Adipocyte (in vitro differentiated cells): ENCODE measurements at places on chromosomes 6 and 20.

GRCh38 chr6:108417027-108417426 is 122.2 kb downstream of the AFG1L start:
- DNase-seq: no peak

DNA sequence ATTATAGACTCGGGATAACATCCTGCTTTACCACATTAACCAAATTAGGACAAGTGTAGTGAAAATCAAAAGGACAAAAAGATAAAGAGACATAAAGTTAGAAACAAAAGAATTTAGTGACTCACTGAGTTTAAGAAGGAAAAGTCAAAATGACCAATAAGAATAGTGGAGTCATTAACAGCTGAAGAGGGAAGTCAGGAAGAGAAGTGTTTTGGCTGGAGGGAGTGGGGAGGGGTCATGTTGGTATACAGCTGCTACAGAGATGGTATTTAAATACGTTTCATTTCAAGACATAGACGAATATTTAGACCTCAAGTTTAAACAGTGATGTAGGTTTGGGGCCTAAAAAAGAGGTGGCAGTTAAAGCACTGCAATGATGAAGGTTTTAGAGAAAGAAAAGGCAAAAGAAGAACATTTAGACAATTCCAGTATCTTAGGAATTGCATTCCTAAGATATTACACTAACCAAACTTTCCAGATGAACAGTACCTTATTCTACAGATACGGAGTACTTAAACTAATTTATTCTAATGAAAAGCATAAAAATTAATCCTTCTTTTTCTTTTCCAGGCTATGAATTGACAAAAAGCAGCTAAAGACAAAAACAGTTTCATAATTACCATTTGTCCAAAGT is 10.6 kb downstream of the FKBP5 start:
- DNase-seq: no peak

- DNase-seq: peak; percentile 19
Measured at GRCh38 chr20:1907586-1907985, 12.4 kb downstream of the SIRPA start.

- peak; percentile 12 for DNase-seq
Measured at GRCh38 chr6:143529095-143529494, 17.6 kb upstream of the FUCA2 start.

- no peak for DNase-seq
Measured at GRCh38 chr20:60238992-60239660, 280.9 kb downstream of the CDH26 start.

- peak; percentile 11 for DNase-seq
Measured at GRCh38 chr20:9977629-9978028, 57.2 kb upstream of the ANKEF1 start.

GRCh38 chr6:116328528-116328903 is 42.2 kb upstream of the DSE start:
- DNase-seq: no peak

DNA sequence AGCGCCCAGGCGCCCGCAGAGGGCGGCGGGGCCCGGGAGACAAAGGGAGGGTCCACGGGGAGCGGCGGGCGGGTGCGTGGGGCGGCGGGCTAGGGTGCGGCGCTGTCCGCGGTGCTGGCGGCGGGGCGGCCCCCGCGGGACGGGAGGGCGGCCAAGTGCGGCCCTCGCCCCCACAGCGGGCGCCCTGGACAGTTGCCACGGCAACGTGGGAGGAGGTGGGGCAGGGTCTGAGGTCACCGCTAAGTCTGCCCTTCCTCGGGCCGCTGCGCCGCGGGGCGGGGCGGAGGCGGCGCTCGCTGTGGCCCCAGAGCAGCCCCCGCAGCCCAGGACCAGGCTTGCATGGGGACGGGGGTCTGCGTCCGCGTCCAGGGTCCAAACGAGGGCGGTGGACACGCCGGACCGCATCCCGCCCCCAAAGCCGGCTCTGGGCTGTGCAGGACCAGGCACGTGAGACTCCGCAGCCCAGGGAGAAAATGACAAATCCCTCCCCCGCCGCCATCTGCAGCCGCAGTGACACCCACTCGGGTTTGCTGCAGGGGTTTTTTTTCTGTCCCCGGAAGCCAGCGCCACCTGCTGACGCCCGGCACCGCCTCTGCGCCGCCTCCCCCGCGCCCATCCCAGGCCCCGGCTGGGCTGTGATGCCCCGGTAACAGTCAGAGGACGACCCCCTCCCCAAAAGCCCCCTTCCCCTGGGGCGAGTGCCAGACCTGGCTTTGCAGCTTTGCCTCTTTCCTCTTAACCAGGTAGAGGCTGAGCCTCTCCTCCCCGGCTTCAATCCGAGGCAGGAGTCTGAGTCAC is 36.8 kb downstream of the YTHDF1 start:
- peak; percentile 36 for DNase-seq

DNA sequence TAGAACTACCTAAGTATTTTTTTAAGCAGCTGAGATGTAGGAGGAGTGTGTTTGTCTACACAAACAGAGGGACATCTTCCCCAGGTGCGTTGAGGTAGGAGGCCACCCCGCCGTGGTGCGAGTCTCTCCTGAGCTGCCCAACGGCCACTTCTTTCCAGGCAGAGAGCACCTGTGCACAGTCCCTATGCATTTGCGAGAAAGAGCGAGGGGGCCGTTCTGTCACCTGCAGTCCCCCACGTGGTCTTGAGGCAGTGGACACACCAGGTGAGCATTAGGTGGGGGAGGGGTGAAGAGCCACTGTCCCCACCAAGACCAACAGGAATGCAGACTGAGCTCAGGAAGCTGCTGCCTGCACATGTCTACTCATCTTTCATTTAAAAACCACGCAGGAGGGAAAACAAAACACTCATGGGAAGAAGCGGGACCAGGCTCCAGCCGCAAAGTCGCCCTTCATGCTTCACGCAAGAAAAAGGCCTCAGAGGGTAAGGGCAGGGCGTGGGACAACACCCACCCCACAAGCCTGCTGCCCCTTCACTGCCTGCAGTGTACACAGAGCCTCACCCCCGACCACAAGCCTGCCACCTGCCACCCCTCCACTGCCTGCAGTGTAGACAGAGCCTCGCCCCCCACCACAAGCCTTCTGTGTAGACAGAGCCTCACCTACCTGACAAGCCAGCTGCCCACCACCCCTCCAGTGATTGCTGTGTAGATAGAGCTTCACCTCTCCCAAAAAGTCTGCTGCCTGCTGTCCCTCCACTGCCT is 142.0 kb downstream of the DLL1 start:
- DNase-seq: no peak

- DNase-seq: no peak
Measured at GRCh38 chr6:38141085-38141484, 321.6 kb downstream of the ZFAND3 start.

DNA sequence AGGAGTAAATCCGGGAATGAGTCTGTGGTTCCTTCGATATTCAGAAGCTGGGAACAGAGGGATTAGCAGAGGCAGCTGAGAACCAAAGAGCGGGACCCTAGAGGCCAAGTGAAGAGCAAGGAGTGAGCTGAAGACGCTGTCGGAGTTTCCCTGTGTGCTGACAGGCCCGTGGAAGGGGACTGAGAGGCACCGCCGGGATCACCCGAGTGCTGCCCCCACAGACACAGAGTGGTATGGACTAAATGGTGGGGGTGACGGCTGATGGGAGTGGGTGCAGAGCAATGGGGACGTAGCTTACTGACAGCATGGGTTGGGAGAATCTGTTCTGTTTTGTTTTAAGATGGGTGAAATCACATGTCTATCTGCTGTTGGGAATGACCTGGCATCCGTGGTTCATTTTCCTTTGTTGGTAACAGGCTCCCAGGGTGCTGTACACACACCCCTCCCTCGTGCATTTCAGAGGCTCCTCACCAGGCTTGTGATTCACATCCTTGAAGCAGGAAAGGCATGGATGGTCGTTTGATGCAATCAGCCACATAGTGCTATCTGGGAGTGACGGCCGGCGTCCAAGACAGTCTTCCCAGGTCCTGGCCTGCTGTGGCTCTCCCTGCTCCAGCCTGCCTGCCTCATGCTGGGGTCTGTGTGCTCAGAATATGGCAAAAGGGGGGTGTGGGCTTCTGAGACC is 97.4 kb downstream of the THBS2 start:
- DNase-seq: no peak
